Purkinje cell (primary cell): ENCODE measurements at places on chromosomes 2 and 18. TPM values are rescaled to one million over a fixed set of nuclear protein-coding genes. Genes with fewer than 3 reads are reported as not detected.

CRYGC gene
- polyA plus RNA-seq = not detected in 2 replicates

IL1R2 gene
- 1.6 TPM in 1 of 2 replicates, not detected in the other for polyA plus RNA-seq

CLIP4 gene
- polyA plus RNA-seq = 30.5 and 34.1 TPM in 2 replicates

CFAP65 gene
- polyA plus RNA-seq = 2.5 TPM in 1 of 2 replicates, not detected in the other

BOLL gene
- polyA plus RNA-seq = 0.46 and 1.8 TPM in 2 replicates

DCDC2C gene
- polyA plus RNA-seq = not detected in 2 replicates

PROKR1 gene
- not detected in 2 replicates for polyA plus RNA-seq

BOD1L2 gene
- polyA plus RNA-seq = not detected in 2 replicates

SERPINB10 gene
- polyA plus RNA-seq = not detected in 2 replicates

INSIG2 gene
- 120 and 143 TPM in 2 replicates for polyA plus RNA-seq

GREB1L gene
- polyA plus RNA-seq = 1.4 and 5.0 TPM in 2 replicates

HNMT gene
- polyA plus RNA-seq = 64.3 and 81.6 TPM in 2 replicates

CCDC68 gene
- not detected in 2 replicates for polyA plus RNA-seq

CERS6 gene
- polyA plus RNA-seq = 29.3 and 34.6 TPM in 2 replicates

CLEC4F gene
- polyA plus RNA-seq = not detected in 2 replicates

DCC gene
- polyA plus RNA-seq = 1.4 and 2.2 TPM in 2 replicates

LYG2 gene
- 0.39 and 11.1 TPM in 2 replicates for polyA plus RNA-seq

DQX1 gene
- 2.3 and 4.1 TPM in 2 replicates for polyA plus RNA-seq

HOXD12 gene
- polyA plus RNA-seq = not detected in 2 replicates

SLC19A3 gene
- polyA plus RNA-seq = 2.1 TPM in 1 of 2 replicates, not detected in the other

LNPK gene
- polyA plus RNA-seq = 42.4 and 54.5 TPM in 2 replicates

PKDCC gene
- polyA plus RNA-seq = 4.9 TPM in 1 of 2 replicates, not detected in the other

TMEM169 gene
- 1.9 and 2.9 TPM in 2 replicates for polyA plus RNA-seq

PSD4 gene
- 0.04 TPM in 1 of 2 replicates, not detected in the other for polyA plus RNA-seq

SERPINB7 gene
- not detected in 2 replicates for polyA plus RNA-seq

KANSL1L gene
- polyA plus RNA-seq = 12.6 and 18.5 TPM in 2 replicates

DYNAP gene
- polyA plus RNA-seq = not detected in 2 replicates

IL18RAP gene
- polyA plus RNA-seq = not detected in 2 replicates

IL36RN gene
- polyA plus RNA-seq = not detected in 2 replicates

ANKRD30B gene
- 2.1 TPM in 1 of 2 replicates, not detected in the other for polyA plus RNA-seq

PROC gene
- polyA plus RNA-seq = not detected in 2 replicates
